MM.1S (cell line): ENCODE measurements at places on chromosomes 4 and X.

GRCh38 chr4:1797861-1798579 lies 4.9 kb downstream of the FGFR3 start:
- DNase-seq, result no peak

- no peak for DNase-seq
Observed at GRCh38 chr4:80925293-80925692, 105.2 kb upstream of the BMP3 start.

DNA sequence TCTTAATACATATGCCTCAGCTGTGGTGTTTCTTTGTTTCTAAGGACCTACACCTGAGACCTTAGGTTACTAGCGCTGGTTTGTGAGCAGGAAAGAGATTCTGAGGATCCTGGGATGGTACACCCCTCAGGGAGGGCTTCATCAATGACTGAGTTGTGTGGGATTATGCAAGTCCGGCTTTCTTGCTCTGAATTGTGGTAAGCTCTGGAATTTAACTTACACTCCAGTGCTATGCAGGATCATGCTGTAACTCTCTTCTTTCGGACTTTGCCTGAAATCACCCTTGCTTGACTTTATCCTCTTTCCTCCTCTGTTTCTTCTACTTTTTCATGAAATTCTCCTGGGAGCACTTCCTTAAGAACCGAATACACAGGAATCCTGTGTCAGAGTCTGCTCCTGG lies 431.5 kb upstream of the BOD1L1 start:
- DNase-seq, result no peak

DNA sequence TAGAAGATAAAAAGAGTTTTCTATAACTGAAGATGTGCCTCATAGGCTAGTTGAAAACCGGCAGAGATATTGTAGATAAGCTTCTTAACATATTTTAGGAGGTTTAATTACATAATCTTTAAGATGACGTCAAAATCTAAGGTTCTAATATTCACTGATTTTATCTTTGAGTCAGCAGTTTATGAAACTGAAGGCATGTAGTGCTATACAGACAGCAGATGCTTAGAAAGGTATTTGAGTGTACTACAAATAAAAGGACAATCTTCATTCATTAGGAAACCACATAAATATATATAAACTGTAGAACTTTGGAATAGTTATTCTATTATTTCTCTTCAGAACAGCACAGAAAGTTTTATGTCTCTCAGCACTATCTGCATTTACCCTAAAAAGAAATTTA lies 504.8 kb downstream of the IL15 start:
- DNase-seq, result no peak

- no peak for DNase-seq
Observed at GRCh38 chr4:94570558-94570957, 118.8 kb downstream of the PDLIM5 start.

- no peak for DNase-seq
Observed at GRCh38 chrX:66030505-66031317, 9.2 kb downstream of the VSIG4 start.

GRCh38 chr4:95058991-95059390 lies 301.2 kb downstream of the BMPR1B start:
- no peak for DNase-seq

- no peak for DNase-seq
Observed at GRCh38 chr4:92483341-92483740, 179.6 kb downstream of the GRID2 start.

DNA sequence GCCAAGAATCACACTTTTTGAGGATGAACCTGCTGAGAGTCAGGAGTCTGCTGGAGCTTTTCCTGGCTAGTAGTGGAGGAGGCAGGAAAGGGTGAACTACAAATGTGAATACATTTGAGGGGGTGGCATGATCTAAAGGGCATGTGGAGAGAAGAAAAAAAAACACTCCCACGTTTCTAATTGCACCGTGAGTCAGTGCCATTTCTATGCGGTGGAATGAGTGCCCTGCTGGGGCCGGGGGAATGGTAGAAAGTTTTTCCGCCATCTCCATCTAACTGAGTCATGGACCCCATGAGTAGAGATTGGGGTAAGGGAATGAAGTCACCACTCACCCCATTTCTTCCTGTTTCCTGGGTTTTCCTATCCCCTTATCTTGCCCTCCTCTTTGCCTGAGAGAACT lies 19.8 kb downstream of the BEX3 start:
- DNase-seq, result no peak

- peak; percentile 10 for DNase-seq
Observed at GRCh38 chrX:10893366-10893765, 217.8 kb upstream of the HCCS start.

- DNase-seq, result peak; percentile 43
Observed at GRCh38 chr4:94127707-94128328, 79.8 kb upstream of the SMARCAD1 start.

DNA sequence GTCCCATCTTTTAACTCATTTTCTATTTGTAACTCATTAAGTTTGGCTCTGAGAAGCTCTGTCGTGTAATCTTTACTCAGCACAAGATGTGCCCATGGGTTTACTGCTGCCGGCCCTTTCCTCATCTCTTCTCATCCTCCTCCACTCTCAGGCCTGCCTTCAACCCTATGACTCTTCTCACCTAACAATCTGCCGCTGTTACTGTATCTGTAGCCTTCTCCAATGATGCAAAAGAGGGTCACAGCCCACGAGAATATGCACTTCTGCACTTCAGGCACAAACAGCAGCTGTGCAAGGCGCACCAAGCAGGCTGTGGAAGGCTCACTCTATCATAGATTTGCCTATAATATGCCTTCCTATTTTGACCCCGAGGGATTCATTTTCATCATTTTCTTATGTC lies 546.5 kb upstream of the GALNTL6 start:
- no peak for DNase-seq

DNA sequence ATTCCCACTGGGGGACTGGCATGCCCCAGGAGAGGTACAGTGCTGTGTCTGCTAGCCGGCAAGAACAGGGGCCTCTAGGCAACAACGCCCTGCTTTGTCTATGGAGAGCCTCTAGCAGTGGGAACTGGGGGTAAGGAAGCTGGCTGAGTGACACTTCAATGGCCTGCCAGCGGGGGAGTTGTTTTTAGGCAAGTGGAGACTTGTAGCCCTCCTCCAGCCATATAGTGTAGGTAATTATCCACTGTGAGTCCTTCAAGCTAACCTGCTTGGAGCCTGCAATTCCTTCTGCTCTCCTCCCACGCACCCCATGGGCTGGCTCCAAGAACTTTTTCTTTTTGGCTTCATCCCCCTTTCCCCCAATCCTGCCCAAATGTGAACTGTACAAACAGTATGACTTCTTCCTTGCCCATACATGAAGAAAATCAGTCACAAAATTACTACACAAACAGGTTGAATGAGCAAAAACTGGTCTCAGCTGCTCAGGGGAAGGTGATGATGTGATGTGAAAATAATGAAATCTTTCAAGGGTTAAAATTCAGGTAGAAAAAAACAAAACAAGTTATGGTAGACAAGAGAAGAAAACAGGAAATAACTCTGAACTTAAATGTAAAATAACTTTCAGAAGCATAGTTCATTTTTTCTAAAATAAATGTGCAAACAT lies 33.1 kb downstream of the LEF1 start:
- no peak for DNase-seq

DNA sequence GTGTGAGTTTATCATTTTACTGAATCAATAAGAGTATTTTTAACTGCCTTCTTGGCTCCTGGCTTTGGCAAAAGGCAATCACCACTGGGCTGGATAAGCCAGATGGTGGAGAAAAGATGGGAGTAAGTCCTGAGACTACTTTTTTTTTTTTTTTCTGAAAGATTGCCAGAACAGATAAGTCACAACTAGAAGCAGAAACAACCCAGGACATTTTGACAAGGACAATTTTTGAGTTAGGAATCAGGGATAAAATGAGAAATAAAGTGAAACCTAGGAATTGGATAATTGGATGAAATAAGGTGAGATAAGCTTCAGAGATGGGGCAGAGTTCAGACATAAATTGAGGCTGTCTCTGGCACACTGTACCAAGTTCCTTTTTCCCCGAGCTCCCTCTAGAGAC lies 471.0 kb downstream of the KLHL13 start:
- no peak for DNase-seq

DNA sequence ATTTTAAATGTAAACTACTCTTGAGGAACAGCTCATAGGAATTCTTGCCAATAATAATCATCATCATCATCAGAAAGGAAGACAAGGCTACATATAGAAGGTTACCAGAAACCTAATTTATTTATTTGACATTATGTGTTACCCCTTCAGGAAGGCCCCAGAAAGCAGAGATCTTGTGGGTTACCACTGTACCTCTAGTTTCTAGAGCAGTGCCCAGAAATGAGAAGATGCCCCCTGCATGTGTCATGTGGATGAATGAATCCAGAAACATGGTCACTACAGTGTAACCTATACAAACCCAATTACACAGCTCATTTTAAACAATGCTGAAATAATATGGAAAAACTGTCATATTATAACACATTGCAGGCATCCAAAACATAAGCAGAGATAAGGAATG lies 70.4 kb downstream of the ARAP2 start:
- DNase-seq, result no peak

DNA sequence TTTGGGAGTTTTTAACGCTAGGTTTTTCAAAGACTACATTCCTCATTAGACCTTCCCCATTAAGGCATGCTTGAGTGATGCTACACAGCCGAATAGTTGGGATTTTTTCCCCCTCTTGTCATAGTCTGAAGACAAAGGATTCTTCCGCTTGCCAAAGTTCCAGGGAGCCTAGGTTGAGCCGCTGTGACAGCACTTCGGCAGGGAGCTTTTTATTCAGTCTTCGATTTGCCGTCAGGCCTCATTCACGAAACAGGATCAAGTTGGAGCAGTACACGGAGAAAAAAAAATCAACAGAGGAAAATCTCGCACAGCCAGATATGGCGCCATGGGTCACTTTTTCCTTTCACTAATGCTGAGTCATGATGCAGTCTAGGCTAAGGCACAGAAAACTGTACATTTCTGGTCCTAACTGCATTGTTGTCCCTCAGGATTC lies 24.3 kb downstream of the SHROOM3 start:
- DNase-seq, result no peak

GRCh38 chr4:161360982-161361381 lies 802.8 kb downstream of the FSTL5 start:
- DNase-seq, result no peak

DNA sequence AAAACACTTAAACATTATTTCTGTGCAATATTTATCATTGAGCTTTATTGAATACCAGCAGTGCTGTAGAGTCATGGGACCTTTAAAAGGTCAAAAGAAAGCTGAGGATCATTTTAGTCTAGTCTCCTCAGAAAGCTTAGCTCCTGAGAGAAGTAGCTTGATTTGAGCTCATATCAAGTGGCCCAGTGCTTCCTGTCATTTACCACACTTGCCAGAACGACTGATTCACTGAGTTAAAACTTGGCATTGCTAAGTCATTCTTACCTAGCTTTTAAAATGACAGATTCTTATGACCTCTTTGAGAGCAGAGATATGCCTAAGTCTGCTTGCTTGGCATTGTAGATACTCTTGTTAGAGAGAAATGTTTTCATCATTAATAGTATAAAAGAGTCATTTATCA lies 15.2 kb downstream of the SEPTIN11 start:
- DNase-seq, result no peak

DNA sequence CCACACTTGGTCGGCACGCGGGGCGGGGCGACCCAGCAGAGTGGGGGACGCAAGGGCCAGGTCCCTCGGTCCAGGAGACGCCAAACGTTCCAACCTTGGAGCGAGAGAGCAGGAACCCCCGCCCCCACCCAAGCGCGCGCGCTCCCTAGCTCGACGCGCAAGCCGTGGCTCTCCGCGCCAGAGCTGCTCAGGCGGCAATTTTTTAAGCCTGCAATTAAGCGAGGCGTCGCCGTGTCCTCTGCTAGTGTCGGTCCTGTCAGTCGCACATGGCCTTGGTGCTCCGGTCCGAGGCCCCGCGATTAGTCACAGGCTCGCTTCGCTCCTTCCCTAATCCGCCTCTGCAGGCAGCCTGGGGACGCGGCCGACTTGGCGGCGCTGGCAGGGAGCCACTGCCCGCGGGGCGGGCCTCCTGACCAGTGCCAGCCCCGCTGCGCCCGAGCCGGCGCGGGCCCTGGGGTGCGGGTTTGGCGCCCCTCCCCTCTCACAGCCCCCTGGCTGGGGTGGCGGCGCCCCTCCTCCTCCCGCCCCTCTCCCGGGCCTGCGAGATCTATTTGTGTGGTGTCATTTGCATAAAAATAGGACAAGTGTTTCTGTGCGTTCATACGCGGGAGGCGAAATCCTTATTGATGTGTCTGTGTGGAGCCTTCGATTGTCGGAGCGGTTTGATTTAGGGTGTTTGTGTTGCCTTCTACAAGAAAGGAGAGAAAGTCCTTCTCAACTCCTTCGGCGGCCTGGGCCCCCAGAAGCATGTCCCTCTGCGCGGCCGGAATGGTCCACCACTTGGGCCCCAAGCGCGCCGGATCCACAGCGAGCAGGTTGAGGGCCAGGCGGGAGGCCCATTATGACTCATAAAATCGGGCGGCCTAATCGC lies 9.8 kb upstream of the BCOR start:
- DNase-seq, result peak; percentile 19

- DNase-seq, result no peak
Observed at GRCh38 chr4:72970756-72971155, 98.8 kb downstream of the COX18 start.

DNA sequence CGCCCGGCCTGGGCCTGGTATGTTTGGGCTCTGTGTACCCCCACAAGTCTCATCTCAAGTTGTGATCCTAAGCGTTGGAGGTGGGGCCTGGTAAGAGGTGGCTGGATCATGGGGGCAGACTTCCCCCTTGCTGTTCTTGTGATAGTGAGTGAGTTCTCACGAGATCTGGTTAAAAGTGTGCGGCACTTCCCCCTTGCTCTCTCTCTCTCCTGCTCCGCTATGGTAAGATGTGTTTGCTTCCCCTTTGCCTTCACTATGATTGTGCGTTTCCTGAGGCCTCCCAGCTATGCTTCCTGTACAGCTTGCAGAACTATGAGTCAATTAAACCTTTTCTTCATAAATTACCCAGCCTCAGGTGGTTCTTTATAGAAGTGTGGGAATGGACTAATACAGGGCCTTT lies 53.0 kb downstream of the CHST7 start:
- DNase-seq, result no peak

GRCh38 chr4:75056277-75056676 lies 123.4 kb downstream of the PARM1 start:
- DNase-seq, result no peak

GRCh38 chr4:128153800-128154199 lies 92.7 kb downstream of the LARP1B start:
- DNase-seq, result no peak

- DNase-seq, result no peak
Observed at GRCh38 chrX:18098763-18099162, 121.9 kb downstream of the BEND2 start.

DNA sequence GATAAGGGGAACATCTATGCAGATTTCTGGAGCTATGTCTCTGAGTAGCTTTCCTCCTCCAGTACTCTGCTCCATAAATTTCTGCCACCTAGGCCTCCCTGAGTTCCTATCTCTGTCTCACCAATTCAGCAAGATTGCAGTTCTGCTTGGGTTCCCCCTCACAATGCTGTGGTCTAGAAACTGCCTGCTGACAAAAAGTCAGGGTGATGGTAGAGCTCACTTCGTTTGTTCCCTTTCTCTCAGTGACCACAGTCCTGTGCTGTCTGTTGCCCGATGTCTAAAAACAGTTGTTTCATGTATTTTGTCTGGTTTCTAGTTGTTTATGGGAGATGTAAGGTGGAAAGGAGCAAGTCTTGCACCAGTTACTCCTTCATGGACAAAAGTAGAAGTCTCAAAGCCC lies 41.1 kb downstream of the AMMECR1 start:
- DNase-seq, result peak; percentile 76

GRCh38 chr4:2168469-2169319 lies 73.2 kb downstream of the HAUS3 start:
- DNase-seq, result no peak

- DNase-seq, result peak; percentile 54
Observed at GRCh38 chr4:140807491-140808252, 51.5 kb upstream of the TBC1D9 start.

- DNase-seq, result no peak
Observed at GRCh38 chr4:16608123-16608522, 290.3 kb downstream of the LDB2 start.

GRCh38 chrX:71653344-71653743 lies 14.0 kb upstream of the LOC101059915 start:
- DNase-seq, result no peak
